ENCODE measurements at places on chromosomes 7 and 10.

DNA sequence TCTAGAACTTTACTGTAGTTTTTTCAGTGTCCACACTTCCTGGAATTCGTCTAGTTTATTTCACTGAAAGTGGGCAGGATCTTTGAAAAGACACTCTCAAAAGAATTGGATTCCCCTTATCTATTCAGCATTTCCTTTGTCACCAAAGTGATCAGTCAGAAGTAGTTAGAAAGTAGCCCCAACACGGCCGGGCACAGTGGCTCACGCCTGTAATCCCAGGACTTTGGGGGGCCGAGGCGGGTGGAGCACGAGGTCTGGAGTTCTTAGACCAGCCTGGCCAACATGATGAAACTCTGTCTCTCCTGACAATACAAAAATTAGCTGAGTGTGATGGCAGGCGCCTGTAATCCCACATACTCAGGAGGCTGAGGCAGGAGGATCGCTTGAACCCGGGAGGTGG lies 69.0 kb upstream of the KMT2C start:
- no peak for DNase-seq

DNA sequence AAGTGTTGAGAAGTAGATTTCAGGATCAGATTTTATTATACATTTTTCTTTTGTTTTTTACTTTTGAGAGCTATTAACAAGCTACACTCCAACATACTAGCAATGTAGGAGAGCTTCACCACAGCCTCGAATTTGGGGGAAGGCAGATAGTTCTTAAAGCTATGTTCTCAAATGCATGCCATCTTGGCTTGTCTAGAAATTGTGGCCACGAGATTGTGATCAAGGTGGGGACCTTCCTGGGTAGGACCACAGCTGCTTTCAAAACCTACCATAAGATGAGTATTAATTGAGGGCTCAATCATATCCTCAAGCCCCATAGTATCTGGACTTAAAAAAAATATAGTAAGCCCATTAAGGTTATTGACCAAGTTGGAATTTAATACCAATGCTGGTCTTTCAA lies 27.9 kb upstream of the JAZF1 start:
- DNase-seq = no peak

DNA sequence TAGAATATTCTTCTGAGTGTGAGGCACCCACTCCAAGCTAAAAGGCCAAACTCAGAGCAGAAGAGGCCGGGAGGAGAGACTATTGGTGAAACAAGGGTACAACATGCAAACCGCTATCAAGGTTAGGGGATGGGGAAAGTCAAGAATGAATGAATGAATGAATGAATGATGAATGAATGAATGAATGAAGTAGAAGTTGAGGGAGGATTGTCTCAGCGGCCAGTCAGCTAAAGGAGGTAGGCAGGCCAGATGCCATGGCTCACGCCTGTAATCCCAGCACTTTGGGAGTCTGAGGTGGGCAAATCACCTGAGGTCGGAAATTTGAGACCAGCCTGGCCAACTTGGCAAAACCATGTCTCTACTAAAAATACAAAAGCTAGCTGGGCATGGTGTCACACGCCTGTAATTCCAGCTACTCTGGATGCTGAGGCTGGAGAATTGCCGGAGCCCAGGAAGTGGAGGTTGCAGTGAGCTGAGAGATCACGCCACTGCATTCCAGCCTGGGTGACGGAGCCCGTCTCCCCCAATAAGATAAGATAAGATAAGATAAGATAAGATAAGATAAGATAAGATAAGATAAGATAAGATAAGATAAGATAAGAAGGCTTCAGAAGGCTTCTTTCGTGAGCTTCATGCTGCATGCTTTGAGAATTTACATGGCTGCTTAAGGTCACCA lies 250.8 kb downstream of the CCDC3 start:
- no peak for DNase-seq

DNA sequence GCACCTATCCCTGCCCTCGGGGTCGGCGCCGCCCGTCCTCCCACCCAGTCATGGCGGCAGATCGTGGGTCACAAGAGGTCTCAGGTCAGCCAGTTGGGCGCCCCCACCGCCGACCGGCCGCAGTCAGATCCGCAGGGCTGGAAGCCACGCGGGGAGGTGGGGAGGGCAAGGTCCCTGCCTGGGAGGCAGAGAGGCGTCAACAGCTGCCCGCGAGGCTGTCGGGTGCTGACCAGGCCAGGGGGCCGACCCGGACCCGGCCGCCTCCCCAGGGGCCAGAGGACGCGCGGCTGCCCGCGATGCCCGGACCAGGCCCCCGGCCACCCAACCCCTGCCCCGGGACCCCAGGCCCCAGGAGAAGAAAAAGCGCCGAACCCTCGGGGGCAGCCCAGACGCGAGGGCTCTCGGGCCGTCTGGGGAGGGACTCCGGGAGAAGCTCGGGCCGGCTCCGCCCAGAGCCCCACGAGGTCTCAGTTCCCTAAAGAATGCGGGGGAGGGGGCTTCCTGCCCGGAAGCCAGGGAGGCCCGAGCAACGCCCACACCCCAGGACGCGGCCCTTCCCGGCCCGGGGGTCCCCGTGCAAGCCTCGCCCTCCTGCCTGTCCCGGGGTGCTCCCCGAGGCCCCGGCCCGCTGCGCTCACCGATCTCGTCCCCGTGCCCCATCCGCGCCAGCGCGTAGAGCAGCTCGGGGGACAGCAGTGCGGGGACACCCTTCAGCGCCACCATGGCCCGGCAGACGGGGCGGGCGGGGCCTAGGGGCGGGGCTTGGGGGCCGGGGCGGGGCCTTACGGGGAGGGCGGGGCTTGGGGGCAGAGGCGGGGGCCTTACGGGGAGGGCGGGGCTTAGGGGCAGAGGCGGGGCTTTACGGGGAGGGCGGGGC lies at the start of gene FUOM:
FUOM (minus strand) TSS at position 735 of the 877 bp plus-strand sequence; CDS start at position 723, 12 bp downstream.
- DNase-seq = peak; percentile 62

- DNase-seq = no peak
Observed at GRCh38 chr7:90999989-91000979, 263.9 kb upstream of the FZD1 start.

DNA sequence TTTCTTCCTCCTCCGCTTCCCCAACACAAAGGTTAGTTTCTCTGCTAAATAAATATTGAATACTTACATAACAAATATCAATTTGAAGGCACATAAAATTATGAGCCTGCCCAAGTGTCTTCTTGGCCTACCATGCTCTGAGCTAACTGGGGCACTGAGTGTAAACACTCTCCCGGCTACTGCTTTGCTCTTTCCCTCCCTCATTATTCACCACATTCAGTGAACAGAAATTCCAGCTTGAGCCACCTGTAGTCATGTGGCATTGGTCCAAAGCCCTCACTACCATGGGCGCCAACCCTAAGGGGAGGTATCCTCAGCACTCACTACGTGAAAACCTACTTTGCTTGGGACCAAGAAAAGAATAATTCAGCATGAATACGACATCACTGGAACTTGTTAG lies 409.0 kb downstream of the KCNMA1 start:
- no peak for DNase-seq

DNA sequence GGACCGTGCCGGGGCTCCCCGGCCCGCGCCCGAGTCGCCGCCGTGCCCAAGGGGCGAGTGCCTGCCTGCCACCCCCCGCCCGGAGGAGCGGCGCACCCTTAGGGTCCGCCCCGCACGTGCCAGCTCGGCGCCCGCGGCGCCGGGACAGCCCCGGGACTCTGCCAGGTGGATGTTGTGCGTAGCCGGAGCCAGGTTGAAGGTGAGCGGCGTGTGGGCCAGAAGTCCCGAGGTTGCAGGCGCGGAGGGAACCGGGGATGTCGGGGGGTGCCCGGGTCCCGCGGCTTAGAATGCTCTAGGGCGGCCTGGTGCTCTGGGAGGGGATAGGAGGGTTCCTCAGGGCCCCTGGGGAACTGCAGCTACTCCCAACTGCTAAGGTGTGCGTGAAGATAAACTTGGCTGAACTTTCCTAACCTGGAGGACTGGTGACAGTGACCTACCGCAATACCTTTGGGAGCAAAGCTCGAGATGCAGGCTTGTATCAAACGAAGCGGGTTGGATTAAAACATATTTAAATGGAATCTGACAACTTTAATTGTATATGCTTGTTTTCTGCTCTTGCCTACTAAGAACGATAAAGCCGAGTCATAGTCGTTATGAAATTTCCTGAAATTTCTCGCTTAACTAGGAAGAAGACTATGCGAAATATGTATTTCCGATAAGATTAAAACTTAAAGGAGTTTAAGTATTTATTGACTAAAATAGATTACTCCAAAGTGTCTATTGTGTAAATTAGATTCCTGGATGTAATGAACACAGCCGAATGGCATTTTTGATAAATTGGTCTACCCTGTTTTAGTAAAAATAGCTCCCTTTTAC lies at the start of gene CUX1:
CUX1 (plus strand) TSS at position 156 of the 816 bp plus-strand sequence; CDS start at position 170, 14 bp downstream.
- DNase-seq = no peak

- DNase-seq = no peak
Observed at GRCh38 chr7:107179326-107180164, 10.7 kb downstream of the HBP1 start.

DNA sequence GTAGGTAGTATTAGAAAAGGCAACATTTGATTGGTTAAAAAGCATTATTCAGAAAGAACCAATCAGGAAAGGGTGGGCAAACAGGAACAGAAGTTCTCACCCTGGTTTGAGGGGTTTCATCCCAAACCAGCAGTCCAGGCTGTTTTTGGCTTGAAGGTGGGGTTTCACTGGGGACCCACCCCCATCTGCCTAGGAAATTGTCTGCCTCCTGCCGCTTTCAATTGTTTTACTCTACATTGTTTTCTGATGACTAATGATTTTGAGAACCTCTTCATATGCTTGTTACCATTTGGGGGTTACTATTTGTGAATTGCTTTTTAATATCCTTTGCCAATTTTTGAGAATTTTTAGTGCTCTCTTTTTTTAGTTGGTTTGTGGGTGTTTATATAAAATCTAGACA lies 3.3 kb upstream of the PCBD1 start:
- no peak for DNase-seq

DNA sequence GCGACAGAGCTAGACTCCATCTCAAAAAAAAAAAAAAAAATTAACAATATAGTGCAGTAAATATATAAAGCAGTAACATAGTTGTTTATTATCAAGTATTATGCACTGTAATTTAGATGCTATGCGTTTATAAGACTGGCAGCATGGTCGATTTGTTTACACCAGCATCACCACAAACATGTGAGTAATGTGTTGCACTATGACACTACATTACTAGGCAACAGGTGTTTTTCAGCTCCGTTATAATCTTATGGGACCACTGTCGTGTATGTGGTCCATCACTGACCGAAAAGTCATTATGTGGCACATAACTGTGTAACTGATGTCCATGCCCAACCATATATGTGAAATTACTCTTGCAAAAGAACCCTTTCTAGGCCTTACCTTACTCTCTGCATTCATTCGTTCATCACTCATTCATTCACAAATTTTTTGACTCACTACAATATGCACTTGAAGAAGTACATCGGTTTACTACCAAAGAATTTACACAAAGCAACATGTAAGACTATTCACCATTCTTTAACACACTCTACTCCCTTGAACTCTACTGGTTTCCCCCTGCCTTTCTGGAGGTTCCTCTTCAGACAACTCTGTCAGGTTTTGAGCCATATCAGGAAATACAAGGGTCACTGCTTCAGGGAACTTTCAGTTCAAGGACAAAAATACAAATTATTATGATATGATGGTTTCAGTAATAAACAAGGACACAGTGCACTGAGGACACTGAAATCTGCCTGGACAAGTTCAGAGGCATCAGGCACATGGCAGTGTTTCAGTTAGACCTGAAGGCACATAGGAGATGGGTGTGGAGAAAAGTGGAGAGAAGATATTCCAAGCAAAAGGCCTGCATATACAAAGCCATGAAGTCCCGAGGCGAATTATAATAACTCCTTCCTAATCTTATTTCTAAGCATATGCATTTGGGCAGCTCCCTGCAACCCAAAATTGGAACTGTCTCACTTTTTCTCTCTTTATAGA lies 17.4 kb downstream of the ITGB1 start:
- DNase-seq = no peak

GRCh38 chr7:33687625-33688024 lies 217.7 kb upstream of the BMPER start:
- DNase-seq = no peak

DNA sequence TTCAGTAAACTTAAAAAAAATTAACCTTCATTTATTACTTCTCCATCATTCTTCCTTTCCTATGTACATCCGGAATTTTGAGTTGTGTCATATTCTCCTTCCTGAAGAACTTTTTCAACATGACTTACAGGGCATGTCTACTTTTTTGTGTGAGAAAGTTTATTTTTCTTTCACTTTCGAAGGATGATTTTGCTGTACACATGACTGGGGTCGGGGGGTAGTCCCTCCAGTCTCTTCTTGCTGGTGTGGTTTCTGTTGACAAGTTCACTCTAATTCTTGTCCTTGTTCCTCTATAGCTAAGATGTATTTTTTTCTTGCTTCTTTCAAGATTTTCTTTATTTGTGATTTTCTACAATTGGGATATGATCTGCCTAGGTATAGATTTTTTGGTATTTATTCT lies 55.8 kb downstream of the INPP5A start:
- DNase-seq = no peak

GRCh38 chr7:131011976-131012375 lies 278.0 kb upstream of the KLF14 start:
- no peak for DNase-seq
